ENCODE measurements at places on chromosomes 12 and 14. TPM values are rescaled to one million over a fixed set of nuclear protein-coding genes. Genes with fewer than 3 reads are reported as not detected.

The ST8SIA1 gene
- total RNA-seq = 0.39 TPM

The CATSPERB gene
- total RNA-seq = 0.46 TPM

The LRRIQ1 gene
- not detected for total RNA-seq

The CCDC198 gene
- total RNA-seq = not detected

The VRTN gene
- total RNA-seq = not detected

The CELA1 gene
- total RNA-seq = not detected

The PTGER2 gene
- total RNA-seq = 54.1 TPM

DNA sequence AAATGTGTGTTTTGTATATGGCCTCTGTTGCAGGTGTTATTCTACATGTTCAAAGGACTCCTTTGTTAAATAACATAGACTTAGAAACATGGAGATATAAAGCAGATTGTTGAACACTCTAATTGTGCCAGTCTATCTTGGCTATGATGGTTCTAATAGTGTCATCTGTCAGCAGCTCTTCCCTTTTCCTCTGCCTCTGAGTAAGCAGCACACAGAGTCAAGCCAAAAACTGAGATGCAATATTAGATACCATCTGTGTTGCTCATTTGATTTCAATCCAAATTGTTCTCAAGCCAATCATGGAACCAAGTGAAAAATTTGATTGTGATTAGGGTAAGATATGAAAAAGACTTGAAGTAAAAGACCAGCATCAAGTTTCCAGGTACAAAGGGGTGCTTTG, 871.1 kb upstream of the MGAT4C start:
- DNase-seq = no peak

GRCh38 chr12:58967561-58967960, 47.3 kb upstream of the LRIG3 start:
- DNase-seq = no peak

DNA sequence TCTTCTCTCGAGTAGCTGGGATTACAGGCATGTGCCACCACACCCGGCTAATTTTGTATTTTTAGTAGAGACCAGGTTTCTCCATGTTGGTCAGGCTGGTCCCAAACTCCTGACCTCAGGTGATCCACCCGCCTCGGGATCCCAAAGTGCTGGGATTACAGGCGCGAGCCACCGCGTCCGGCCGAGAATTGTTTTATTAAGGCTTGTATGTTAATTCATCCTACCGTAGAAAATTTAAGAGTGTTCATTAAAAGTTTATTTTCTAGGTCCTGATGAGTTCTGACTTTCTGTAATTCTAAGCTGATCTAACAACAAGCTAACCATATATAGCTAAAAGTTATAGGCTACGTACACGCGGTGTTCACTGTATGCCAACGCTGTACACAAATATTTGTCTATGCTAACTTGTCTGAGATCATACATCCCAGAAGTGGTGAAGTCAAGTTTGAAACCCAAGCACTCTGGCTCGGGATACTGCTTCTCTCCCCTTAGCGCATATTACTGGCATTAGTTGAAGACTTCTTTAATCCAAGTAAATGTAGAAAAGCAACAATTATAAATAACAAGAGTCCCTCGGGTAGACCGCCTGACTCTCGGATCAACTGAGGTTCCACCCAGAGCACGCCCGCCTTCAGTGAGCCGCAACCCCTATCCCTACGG, 570 bp upstream of the MRPS35 start:
- no peak for DNase-seq

GRCh38 chr12:56658921-56659320, 13.1 kb upstream of the ATP5F1B start:
- DNase-seq = no peak

- DNase-seq = peak; percentile 68
Observed at GRCh38 chr14:97978341-97978740, 1181.2 kb downstream of the VRK1 start.

DNA sequence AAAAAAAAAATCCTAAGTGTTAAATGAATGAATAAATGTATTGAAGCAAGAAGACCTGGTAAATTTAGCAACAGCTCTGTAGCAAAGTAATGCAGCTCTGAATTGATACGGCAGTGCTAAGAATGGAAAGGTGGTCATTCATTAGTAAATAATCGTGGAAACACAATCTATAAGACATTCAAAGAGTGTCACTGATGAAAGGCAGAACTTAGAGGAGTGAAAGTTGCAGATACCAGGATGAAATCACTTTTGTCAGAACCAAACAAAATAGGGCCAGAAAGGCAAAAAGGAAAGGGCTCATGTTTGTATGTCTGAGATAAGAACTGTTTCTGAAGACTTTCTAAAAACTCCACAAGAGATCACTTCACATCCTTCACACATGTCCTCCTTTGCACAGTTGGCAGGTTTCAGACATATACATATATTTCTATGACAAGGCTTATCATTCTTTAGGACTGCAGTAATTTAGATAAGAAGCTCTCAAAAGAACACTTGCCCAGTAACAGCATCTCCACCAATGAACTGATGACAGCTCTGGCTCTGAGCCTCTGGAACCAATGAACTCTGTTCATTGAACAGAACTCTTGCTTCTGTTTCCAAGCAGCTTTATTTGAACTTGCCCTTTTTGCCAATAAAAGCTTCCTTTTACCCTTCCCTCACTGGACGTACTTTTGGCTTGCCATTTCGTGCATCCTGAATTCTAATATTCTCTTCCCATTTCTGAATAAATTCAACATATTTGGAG, 4.2 kb upstream of the LRR1 start:
- no peak for DNase-seq

DNA sequence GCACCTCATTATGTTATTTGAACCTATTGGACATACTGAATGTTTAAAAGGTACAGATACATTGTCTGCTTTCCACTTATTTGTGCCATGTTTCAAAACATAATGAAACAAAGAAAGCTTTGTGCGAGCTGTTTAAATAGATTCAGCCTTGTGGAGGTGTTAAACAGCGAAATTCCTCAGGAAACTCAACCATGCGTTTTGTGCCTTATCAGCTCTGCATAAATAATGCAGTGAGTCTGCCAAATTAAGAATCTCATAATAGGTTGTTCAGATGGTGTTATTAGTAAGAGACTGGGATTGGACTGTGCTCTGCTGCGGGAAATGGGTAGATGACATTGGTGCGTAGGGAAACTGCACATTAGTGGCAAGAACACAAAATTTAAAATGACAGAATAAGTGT, 163.7 kb upstream of the CLEC14A start:
- no peak for DNase-seq

DNA sequence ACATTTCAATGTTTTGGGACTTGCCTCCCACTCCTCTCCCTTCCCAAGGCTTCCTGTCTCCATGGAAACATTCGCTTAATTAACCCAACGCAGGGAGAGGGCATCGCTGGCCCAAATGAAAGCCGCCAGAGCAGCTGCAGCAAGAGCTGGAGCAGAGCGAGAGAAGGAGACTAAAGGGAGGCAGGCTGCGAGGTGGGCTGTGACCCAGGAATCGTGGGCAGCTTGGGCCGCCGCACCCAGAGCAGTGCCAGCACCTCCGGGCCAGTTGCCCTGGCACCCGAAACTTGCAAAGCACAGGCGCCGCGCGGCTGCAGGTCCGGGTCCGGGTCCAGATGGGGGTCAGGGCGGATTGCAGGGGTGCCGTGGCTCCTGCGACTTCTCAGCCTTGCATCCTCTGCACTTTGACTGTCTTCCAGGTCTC, 43.5 kb upstream of the PTPRQ start:
- no peak for DNase-seq

- no peak for DNase-seq
Observed at GRCh38 chr14:88934351-88934806, 109.9 kb downstream of the TTC8 start.

- no peak for DNase-seq
Observed at GRCh38 chr12:23887055-23887835, 62.2 kb downstream of the SOX5 start.

GRCh38 chr12:1949771-1950470, 31.5 kb upstream of the CACNA2D4 start:
- DNase-seq = no peak

GRCh38 chr12:52171950-52172512, 19.8 kb downstream of the KRT80 start:
- DNase-seq = no peak

All from activated T-helper 2 cell treated with anti-CD3 and anti-CD28 coated beads, Interferon-gamma antibody, Interleukin-2, Interleukin-4, amounts not matched to agents 10 μg/mL and 5 μg/mL and 100 μg/mL, durations not matched to agents 14 hours and 24 hours and 36 hours (primary cell).